ENCODE measurements at places on chromosomes 11 and 22.

- no peak for DNase-seq
Observed at GRCh38 chr22:19957445-19957844, 15.8 kb upstream of the TXNRD2 start.

DNA sequence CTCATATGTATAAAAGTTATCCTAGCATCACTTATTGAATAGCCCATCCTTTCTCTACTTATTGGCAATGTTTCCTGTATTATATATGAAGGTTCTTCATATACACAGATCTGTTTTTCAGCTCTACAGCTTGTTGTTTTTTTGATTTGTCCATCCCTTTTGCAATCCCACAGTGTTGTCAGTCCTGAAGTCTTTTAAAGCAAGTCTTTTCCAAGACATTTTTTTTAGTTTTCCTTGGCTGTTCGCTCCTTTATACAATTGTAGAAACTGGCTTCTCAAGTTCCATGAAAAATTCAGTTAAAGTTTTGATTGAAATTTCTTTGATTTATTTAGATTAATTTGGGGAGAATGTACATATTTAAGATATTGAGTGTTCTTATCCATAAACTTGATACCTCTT lies 295.3 kb upstream of the SORL1-AS1 start:
- DNase-seq, result no peak

DNA sequence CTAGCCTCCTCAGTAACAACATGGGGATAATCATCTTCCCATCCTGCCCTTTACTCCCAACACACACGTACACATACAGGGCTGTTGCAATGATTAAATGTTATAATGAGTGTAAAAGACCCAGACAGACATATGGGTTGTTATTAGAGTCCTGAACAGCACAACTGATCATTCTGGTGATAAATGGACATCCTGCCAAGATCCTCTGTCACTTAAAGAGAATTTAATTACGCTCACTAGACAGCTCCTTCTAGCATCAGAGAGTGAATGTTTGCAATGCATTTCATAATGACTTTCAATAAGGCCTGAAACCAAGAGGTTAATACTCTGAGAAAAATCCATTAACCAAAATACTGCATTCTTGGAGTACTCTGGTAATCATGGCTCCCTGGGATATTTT lies 115.8 kb downstream of the KCNC1 start:
- no peak for DNase-seq

DNA sequence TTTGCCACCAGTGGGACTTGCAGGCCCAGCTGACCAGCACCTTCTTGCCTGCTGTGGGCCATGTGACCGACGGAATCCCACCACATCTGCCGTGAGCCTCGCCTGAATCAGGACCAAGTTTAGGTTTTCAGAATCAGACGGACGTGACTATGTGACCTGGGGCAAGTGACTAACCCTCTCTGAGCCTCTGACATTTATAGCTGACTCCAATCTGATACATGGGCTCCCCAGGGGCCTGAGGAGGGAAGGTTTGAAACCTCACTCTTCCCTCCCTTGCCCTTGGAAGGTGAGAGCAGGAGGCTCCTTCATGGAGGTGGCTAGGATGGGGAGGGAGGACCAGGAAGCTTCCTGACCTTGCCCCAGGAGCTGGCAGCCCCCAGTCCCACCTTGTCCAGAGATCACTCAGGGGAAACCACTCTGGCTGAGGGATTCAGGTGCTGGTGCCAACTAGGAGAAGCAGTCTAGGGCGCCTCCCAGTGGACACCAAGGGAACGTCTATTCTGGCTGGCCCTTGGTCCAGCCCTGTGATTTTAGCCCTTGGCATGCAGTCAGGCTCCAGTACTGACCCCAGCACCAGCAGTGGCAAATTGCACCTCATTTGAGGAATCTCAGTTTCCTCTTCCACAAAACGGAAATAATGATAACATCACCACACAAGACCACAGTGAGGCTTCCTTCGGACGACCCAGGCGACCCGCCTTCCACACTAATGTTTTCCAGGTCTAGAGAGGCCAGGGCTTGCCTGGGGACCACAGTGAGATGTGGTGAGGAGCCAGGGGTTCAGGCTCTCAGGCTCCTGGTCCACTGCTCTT lies 47.2 kb upstream of the SYT7 start:
- DNase-seq, result peak; percentile 38

DNA sequence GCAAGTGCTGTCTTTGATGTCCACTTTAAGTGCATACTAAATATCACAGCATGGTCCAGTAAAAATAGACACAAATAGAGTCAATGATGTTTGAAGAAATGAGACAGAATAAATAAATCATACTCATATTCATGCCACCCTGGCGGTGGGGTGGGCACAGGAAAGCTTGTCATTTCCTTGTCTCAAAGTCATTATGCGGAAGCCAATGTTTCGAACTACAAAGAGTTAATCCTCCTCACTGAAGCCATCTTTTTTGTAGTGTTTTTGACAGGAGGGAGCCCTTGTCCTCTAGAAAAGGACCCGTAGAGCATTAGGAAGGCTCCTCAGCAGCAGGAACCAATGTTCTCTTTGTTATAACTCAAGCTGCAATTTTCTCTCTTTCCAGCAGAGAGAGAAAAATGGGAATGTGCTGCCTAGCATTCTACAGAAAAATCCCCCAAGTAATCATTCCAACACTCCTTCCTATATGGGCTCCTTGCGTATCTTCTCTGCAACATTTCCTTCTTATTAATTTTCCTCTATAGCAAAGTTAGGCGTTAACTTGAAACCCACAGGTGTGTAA lies 30.6 kb downstream of the SC5D start:
- no peak for DNase-seq

DNA sequence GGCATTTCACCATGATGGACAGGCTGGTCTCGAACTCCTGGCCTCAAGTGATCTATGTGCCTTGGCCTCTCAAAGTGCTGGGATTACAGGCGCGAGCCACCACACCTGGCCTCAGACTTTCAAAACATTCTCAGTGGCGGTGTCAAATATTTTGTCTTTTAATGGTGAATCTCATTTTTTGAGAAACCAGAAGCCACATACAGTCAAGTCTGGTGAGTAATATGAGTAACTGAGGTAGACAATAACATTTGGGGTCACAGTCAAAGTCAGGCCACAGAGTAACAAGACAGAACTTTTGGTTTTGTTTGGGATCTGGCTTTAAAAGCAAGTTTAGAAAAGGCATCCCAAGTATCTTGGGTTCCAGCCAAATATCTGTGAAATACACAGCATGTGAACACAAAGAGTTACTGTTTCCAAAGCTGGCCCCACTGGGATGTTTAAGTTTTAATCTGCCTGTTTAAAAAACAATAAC lies 5.6 kb upstream of the TMA7B start:
- peak; percentile 71 for DNase-seq

GRCh38 chr11:73398721-73399120 lies 22.5 kb downstream of the RELT start:
- DNase-seq, result no peak

DNA sequence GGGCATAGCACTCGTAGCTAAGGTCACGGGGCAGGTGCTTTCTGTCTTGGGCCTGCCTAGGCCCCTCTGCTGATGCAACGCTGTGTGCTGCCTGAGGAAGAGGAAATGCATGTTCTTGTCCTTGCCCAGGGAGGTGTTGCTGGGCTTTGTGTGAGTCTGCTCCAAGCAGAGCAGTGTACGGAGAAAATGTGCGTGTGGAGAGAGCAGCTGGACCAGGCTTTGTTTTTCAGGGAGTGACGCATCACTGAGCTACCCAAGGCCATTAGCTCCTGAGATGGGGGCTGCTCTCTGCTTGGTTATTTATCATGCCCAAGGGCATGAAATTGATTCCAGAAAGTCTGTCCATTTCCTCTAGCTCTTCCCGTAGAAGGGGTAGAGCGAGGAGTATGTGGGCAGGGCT lies 82.9 kb upstream of the THY1 start:
- DNase-seq, result no peak

DNA sequence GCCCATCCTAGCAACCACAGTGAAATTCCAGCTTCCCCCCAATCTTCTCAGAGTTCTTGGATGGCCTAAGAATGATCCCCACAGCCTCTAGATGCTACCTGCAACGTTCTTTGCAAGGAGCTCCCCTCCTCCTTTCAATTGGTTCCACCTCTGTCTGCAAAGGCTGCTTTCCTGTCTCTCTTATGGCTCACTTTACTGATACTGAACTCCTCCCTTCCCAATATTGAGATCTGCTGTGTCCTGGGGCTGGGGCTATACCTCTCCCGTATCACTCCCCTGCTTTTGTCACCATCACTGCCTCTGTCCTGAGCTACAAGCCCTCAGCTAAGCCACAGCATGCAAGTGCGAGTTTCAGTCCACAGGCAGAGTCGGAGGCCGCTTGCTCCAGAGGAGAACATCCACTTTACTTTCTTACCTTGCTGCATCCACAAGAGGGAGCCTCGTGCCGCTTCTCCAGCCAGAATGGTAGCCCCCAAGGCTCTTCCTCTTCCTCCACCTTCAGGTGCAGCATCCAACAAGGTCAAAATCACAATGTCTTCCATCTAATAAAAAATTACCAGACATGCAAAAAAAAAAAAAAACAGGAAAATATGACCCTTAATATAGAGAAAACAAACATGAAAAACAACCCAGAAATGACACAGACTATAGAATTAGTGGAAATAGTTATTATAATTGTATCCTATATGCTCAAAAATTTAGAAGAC lies 48.6 kb upstream of the TMEM45B start:
- peak; percentile 27 for DNase-seq

GRCh38 chr22:42993651-42994275 lies 21.2 kb downstream of the PACSIN2 start:
- DNase-seq, result no peak

GRCh38 chr11:128902515-128903066 lies 11.4 kb downstream of the KCNJ5 start:
- DNase-seq, result no peak

GRCh38 chr22:27405672-27406388 lies 395.7 kb downstream of the MN1 start:
- DNase-seq, result peak; percentile 16

GRCh38 chr11:117833401-117833891 lies 8.9 kb upstream of the FXYD2 start:
- no peak for DNase-seq

GRCh38 chr11:128908391-128909246 lies 17.5 kb downstream of the KCNJ5 start:
- DNase-seq, result no peak

GRCh38 chr11:121253951-121254350 lies 38.6 kb upstream of the SC5D start:
- DNase-seq, result no peak

- no peak for DNase-seq
Observed at GRCh38 chr11:65624931-65625627, 9.5 kb downstream of the PCNX3 start.

DNA sequence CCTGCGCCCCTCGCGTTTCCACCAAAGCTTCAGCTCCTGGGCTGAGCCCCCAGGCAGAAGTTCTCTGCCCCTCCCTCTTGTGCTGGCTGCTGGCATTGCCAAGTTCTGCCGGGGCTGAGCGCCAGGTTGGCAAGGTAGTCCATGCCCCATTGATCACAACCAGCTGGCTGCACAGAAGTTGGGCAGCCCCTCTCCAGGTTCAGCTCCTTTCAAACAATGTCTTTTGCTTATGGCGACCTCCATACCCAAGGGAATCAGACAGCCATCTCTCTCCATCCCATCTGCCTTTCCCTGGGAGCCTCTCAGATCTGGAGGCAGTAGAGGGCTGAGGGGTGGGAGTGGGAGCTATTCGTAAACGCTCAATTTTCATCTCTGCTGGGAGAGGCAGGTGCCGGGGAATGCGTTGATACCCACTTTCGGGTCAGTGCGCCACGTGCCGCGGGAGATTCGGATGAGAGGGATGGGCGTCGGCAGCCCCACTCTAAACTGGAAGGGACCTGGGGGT lies 1.5 kb downstream of the ADAMTS8 start:
- DNase-seq, result no peak

GRCh38 chr11:114377612-114378267 lies 22.6 kb downstream of the C11orf71 start:
- no peak for DNase-seq

DNA sequence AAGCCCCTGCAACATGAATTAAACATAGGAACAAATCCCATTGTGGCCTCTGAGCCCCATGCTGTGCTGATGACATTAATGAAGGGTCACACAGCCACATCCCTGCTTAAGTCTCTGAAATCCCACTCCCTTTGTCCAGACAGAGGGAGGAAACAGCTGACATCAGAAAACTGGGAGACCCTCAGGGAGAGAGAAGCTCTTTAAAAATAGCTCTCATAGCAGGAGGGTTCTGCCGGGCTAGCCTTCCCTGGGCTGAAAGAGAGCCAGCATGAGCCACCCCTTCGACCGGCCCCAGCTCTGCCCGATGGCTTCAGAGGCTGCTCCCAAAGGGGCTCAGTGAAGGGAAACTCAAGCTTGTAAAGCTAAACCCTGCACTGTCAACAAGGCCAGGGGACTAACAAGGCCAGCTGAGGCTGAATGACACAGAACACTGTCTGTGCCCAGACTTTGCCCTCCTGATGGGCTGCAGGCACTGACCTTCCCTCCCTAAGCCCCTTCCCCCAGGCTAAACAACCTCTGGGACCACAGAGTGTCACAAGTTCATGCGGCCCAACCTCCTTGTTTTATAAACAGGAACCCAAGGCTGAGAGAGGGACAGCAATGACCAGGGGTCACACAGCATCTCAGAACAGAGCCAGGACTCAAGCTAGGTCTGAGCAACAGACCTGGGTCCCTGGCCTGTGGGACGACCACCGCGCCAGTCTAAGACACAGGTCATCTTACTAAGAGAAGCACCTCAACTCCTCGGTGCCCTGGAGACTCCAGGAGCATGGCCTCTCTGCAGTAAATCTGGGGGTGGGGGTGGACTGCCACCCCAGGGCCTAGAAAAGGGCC lies 163.8 kb downstream of the CHST1 start:
- no peak for DNase-seq
